ENCODE measurements at places on chromosomes 11 and 22.

DNA sequence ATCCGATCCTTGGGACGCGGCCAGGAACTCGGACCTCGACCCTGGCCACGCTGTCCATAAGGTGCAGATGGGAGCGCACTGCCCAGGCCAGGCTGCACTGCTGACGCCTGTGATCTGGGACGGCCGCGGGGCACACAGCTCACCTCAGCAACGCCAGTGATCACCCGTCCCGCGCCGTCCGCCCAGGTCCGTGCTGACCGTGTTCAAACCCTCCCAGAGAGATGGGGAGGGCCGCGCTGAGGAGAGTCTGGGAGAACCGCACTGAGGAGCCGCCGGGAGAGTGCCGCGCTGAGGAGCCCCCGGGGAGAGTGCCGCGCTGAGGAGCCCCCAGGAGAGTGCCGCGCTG, 636 bp downstream of the KCNQ1OT1 start:
- DNase-seq: no peak

GRCh38 chr11:67354075-67355022, 1.0 kb upstream of the POLD4 start:
- peak; percentile 24 for DNase-seq

DNA sequence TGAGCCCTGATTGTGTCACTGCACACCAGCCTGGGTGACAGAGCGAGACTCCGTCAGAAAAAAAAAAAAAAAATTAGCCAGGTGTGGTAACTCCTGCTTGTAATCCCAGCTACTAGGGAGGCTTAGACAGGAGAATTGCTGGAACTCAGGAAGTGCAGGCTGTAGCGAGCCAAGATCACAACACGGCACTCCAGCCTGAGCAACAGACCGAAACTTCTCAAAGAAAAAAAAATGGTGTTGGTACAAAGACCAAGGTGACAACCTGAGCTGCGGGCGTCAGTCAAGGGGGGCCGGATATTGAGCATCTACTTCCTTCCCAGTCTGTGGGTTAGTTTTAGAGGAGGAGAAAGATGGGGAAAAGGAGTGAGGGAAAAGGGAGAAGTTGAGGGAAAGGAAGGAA, 48.5 kb upstream of the HSPA8 start:
- DNase-seq: no peak

GRCh38 chr11:79440571-79441460, at the start of gene TENM4:
TSS of gene TENM4 (minus strand) at chr11:79441030. CDS start at chr11:79069944, 371,086 bp downstream.
- DNase-seq: peak; percentile 30

GRCh38 chr22:46011627-46012181, 34.7 kb upstream of the WNT7B start:
- DNase-seq: no peak

All from D341Med (cell line).